Omental fat pad (tissue), 4 donors: ENCODE measurements at places on chromosomes 7 and 10. TPM values are rescaled to one million over a fixed set of nuclear protein-coding genes. Genes with fewer than 3 reads are reported as not detected.
A peak's percentile ranks its signal among the peaks of the same experiment; 100 is the strongest.

Gene IFIT2
- total RNA-seq = 3.4 TPM

Gene FAM180A
- total RNA-seq = 16.1 TPM

Gene TMEM213
- not detected for total RNA-seq

Gene CARD11
- 0.84 TPM for total RNA-seq

Gene MOGAT3
- total RNA-seq = not detected

Gene GPR85
- total RNA-seq = 1.0 TPM

Gene BAMBI
- total RNA-seq = 20.5 TPM

- no peak for DNase-seq
These were observed 42.3 kb upstream of the SGCE start for GRCh38 chr7:94698275-94698674.

GRCh38 chr10:120833222-120833928 is 17.8 kb upstream of the WDR11 start:
- DNase-seq = no peak

DNA sequence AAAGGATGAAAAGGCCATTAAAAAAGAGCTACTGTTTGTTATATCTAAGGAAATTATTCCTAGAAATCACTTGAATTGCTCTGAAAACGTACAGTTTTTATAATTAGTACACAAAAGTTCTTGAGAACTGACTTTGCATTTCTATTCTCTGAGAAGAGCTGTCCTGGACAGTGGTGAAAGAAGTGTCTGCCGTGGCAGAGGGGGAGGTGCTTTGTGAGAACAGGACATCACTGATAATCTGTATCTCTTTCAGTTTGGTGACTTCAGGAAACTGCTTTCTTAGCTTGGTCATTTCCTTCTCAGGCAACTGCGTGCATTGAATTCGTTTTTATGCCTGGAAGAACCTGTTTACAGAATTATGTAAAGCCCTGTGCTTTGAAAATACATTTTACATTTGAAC is 52.1 kb downstream of the POLL start:
- no peak for DNase-seq

- no peak for DNase-seq
These were observed 91.8 kb downstream of the RNLS start for GRCh38 chr10:88491314-88491713.

GRCh38 chr10:114282526-114282925 is 43.5 kb downstream of the VWA2 start:
- no peak for DNase-seq

- peak; percentile 1 for DNase-seq
These were observed 2.6 kb upstream of the OPN4 start for GRCh38 chr10:86651631-86652331.

- no peak for DNase-seq
These were observed 23.5 kb downstream of the CREB5 start for GRCh38 chr7:28435732-28436378.

- DNase-seq = no peak
These were observed 117.1 kb downstream of the KMT2E start for GRCh38 chr7:105131033-105131656.

DNA sequence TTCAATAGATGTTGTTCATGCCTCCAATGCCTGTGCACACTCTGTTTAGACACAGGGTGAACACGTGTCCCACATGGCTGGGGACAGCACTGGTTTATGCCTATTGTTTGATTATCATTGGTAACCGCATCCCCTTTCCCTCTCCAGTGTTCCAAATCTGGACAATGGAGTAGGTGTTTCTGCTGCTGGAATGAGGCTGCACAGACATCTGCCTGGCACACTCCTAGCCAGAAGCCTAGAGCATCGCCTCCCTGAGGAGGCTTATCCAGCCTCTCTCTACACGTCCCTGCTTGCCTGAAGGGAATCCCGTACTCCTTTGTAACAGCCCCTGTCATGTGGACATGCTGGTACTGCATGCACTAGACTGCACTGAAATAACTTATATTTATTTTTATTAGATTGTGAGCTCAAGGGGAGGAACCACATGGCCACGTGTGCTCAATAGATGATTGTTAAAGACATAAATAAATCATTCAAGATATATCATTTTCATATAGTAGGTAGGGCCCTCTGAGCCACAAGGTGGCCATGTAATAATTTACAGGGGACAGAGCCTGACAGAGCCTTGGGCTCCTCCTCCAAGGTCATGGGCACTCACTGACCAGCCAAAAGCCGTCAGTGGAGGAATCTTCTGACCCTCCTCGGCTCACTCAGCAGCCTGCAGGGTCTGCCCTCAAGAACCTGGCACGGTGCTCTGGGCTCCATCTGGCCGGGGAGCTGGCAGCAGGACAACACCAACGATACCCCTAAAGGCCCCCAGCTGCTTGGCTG is 310.9 kb upstream of the ZNF32 start:
- DNase-seq = no peak

- DNase-seq = no peak
These were observed 48.4 kb upstream of the INPP5A start for GRCh38 chr10:132489053-132489703.

GRCh38 chr10:117948493-117948892 is 98.2 kb downstream of the RAB11FIP2 start:
- no peak for DNase-seq

DNA sequence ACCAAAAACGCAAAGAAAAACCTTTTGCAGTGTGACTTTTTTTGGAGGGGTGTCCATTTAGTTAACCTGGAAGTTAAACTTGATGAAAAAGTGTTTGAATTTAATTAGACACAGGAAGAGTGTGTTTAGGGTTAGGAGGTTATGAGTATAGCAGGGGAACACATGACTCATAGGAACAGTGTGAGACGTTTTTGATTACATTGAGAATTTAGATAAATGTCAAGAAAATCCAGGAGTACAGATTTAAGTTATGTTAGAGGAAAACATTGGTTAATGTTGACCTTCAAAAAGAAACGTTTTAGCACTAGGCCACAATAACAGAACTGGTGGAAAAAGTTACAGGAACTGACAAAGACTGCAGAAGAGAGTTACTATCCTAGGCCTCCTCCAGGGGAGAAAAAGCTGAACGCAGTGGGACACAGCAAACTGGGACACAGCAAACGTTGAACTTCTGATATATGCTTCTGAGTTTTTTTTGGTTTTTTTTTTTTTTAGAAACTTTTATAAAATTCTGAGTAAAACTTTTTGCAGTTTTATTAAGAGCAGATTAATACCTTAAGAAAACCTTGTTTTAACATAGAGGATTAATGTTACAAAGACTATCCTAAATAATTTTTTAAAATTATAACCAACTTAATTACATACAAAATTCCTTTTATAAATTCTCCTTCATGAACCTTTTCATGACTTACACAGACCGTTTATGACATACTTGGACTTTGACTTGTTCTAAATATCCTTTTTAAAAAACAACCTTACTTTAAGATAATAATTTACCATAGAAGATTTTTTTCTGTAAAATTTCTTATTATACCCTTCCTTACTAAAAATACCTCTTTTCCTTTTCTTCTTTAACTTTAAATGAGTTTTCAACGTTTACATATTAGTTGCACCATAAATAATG is 22.2 kb downstream of the LANCL2 start:
- no peak for DNase-seq

DNA sequence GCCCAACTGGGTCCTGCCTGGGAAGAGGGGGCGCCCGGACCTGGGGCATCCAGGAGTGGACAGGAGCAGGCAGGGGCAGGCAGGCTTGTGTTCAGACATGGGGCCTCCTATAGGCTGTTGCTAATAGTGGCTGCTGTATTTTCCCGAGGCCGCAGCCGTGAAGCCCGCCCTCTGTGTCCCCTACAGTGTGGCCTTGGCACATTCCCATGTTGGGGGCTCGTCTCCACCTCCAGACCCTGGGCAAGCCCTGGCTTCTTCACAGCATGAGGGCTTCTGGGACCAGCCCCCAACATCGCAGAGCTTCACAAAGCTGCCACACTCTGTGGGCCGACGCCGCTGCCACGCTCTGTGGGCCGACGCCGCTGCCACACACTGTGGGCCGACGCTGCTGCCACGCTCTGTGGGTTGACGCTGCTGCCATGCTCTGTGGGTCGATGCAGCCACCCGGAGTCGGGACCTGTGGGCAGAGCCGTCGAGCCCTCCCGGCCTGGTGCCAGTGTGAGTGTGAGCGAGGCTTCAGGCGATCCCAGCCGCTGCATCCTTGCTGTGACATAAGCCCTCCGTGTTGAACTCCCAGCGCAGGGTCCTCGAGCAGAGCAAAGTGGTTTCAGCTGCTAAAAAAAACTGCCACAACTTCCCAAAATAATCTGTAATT is 109.0 kb downstream of the INPP5A start:
- peak; percentile 17 for DNase-seq
